Muscle of arm (tissue), 14 donors: ENCODE measurements at places on chromosomes 11 and 22. TPM values are rescaled to one million over a fixed set of nuclear protein-coding genes. Genes with fewer than 3 reads are reported as not detected.

Gene ARRB1
- 16.8 TPM for polyA plus RNA-seq

Gene HTR3A
- polyA plus RNA-seq, result 0.11 TPM

Gene SCO2
- not detected for polyA plus RNA-seq

Gene TRIM51
- not detected for polyA plus RNA-seq

Gene DDI1
- polyA plus RNA-seq, result not detected

Gene RIBC2
- polyA plus RNA-seq, result 1.9 TPM

Gene C22orf31
- polyA plus RNA-seq, result 1.3 TPM

Gene SLC16A8
- 1.2 TPM for polyA plus RNA-seq

Gene C1QTNF5
- polyA plus RNA-seq, result 24.5 TPM

Gene XKR3
- polyA plus RNA-seq, result not detected

Gene LRRC10B
- not detected for polyA plus RNA-seq
